ENCODE measurements at places on chromosomes 7 and 10. TPM values are rescaled to one million over a fixed set of nuclear protein-coding genes. Genes with fewer than 3 reads are reported as not detected.

GRCh38 chr10:98231417-98231816, 36.6 kb downstream of the LOXL4 start:
- no peak for DNase-seq

DNA sequence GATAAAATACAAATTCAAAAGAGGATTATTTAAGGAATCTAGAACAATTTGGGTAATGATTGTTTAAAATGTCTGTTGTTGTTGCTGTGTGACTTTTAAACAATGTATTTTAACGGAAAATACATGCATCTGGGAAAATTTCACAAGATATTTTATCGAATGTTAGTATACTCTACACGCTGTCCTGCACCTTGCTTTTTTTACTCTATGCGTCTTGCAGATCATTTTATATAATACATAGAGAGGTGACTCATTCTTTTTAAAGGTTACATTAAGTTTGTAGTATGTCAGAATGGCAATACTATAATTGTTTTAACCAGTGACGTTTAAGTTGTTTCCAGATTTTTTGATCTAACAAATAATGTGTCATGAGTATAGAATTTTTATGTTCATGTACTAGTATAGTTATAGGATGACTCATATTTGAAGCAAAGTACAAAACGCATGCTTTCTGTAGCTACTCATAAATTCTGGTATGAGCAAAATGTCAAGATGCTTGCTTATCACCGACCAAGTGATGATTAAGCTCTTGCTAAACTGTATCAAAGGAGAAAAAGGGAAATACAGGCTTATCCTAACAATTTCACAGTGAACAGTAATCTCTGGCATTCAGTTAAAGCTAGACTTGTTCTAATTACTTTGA, 4.9 kb downstream of the DKK1 start:
- no peak for DNase-seq

GRCh38 chr10:130021383-130021950, 57.4 kb upstream of the EBF3 start:
- DNase-seq, result no peak

GRCh38 chr10:110303681-110304080, 1.0 kb downstream of the SMNDC1 start:
- peak; percentile 22 for DNase-seq

DNA sequence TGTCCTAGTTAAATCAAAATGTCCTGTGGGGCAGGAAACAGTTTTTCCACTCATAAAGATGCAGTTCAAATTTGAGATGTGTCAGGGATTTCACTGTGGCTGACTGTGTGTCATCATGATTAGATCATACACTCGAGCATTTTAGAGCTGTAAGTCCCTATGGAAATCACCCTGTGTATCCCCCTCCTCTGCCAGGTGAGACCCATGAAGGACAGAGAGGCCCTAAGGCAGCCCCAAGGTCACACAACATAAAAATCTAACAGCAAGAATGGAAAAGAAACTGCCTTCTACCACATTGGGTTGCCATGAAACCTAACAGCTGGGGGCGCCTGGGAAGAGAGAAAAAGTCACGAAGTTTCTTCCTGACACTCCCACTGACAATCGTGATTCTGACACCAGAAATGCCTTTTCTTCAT, 135.8 kb downstream of the KCNMA1 start:
- no peak for DNase-seq

DNA sequence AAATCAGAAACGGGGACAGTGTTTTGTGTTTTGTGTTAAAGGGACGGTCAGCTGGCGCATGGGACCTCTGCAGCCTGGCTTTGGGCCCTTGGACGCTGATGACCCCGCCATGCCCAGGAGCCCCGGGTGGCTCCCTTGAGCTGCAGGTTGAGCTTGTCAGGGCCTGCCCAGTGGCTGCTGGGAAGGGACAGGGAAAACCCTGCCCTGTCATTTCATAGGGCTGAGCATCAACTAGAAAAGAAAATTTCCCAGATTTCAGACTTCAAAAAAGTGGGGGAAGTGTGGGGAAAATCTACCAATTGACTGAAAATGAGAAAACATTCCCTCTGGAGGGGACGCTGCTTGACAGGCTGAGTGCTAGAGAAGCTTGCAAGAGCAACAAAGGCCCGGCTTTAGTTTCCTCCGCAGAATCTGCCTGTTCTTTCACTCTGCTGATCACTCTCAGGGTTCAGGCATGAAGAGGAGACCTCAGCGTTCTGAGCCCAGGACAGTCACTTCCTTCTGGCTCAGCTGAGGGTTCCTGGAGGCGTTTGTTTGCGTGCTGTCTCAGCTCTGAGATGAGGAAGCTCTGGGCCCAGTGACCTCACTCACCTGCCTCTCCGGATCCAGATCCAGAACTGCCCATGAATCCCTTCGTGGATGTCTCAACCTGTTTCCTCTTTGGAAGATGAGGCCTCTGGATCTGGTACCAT, 18.6 kb upstream of the DNAJB6 start:
- DNase-seq, result no peak

DNA sequence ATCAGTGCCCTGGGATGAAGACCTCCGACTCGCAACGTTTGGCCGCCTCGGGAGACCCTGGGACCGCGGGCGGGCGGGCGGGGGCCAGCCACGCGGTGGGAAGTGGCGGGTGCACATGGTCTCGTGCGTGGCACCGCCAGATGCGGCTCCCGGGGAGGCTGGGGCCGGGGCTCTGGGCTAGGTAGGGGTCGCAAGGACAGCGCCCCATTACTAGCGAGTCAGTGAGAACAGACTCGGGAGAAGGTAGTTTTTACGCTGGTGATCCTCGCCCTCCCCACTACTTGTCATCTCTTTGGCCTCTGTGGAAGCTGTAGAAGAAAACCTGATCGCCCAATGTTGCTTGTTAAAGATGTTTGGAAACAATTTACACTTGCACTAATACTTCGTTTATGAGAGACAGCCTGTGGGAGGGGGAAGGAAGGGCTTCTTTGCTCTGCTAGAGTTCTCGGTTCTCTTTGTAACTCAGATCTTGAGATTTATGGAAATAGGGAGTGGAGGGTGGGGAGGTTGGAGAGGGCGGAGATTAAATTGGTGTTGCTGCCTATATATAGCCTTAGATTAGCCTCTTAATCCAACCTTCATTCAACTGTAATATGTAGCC, 591 bp downstream of the BZW2 start:
- peak; percentile 13 for DNase-seq

GRCh38 chr10:131195558-131196159, 115.9 kb downstream of the TCERG1L start:
- no peak for DNase-seq

The LRRC61 gene
- polyA plus RNA-seq, result 11.3 TPM

GRCh38 chr7:151871189-151871735, 5.7 kb downstream of the PRKAG2 start:
- DNase-seq, result no peak

DNA sequence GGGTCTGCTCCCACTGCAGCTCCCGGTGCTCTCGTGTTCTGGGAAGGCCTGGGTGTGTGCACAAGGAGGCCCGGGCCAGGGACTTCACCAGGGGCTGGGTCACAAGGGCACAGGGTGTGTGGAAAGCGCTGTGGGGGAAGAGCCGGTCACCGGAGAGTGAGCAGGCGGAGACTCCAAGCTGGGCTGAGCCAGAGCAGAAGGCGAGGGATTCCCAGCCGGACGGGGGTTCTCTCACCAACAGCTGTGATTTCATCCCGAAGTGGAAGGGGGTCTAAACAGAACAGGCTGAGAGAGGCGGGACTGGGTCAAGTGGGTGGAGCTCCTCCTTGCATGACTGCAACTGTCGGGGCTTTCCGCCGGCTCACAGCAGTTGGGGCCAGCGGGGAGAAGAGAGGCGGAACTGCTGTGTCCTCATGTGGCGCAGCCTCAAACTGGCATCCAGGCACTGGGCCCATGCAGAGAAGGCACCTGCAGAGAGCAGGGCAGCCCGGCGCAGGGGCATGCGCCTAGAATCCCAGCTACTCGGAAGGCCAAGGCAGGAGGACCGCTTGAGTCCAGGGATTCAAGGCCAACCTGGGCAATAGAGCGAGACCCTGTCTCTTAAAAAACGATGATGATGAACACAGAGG, 7.6 kb upstream of the ORAI2 start:
- DNase-seq, result peak; percentile 83

DNA sequence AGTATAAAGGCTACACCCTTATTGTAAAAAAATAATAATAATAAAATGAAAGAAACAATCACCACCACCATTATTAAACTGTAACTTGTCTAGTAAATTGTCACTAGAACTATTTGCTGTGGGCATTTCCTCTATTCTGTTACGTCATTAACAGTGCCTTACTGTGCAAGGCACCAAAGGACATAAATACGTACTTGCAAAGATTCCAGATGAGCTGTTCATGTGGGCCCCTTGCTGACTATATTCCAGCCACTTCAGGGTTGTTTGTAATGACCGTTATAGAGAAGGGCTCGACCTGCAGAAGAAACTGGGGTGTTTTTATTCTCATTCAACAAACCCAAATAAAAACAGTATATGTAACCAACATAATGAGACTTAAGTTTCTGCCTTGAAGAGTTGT, 60.4 kb downstream of the KLRG2 start:
- no peak for DNase-seq

The OR2A5 gene
- polyA plus RNA-seq, result 0.02 TPM

- no peak for DNase-seq
Observed at GRCh38 chr7:148915211-148915610, 31.1 kb upstream of the EZH2 start.

- no peak for DNase-seq
Observed at GRCh38 chr7:49255054-49255453, 330.7 kb downstream of the CDC14C start.

GRCh38 chr10:69075431-69075830, 12.5 kb upstream of the SRGN start:
- DNase-seq, result no peak

GRCh38 chr7:36439624-36440023, 50.0 kb downstream of the ANLN start:
- no peak for DNase-seq

The LRRC4 gene
- 3.1 TPM for polyA plus RNA-seq

DNA sequence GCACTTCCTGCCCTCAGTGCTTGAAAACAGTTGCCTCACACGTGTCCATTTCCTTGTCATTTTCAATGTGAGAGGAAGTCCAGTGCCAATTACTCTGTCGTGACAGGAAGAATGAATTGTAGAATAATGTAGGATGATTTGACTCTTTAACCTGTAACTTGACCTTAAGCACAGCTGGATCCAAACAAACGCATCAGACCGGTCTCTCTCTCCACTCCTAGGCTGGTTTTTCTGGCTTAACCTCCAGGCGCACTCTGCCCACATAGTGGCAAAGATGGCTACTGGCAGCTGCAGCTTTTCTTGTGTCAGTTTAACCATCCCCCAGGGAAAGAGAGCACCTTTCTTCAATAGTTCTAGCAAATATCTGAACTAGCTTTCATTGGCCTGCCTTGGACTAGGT, 29.4 kb upstream of the PNLIPRP3 start:
- DNase-seq, result no peak
